Germinal center (tissue), 1 donor: ENCODE measurements at places on chromosomes 3 and 15.

DNA sequence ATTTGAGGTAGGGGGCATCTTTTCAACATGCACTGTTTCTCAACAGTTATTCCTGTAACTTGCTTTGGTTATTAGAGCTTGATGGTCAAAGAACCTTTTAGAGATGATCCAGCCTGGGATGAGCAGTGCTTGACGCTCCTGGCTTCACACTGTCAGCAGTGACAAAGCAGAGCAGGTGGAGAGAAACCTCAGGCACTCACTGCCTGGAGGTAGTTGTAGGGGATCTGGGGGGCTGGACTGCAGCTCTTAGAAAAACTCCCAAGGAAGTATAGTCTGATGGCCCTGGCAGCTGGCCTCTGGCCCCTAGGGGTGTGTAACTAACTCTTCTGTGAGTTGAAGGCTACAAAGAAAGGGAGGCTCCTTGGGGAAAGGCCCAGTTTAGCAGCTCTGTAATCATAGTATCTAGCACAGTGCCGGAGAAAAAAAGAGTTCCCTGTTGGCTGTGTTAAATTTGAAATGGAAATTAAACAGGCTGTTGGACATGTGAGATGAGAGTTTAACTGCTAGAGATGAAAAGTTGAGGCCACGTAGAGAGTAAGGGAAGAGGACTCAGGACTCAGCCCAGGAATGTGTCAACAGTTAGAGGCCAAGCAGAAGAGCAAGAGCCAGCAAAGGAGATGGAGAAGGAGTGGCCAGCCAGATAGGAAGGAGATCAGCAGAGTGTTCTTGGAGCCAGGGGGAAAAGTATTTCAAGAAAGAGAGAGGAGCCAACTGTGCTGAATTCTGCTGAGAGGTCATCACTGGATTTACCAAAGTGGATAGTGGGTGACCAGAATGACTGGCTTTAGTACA, 14.2 kb downstream of the OXNAD1 start:
- DNase-seq, result no peak

DNA sequence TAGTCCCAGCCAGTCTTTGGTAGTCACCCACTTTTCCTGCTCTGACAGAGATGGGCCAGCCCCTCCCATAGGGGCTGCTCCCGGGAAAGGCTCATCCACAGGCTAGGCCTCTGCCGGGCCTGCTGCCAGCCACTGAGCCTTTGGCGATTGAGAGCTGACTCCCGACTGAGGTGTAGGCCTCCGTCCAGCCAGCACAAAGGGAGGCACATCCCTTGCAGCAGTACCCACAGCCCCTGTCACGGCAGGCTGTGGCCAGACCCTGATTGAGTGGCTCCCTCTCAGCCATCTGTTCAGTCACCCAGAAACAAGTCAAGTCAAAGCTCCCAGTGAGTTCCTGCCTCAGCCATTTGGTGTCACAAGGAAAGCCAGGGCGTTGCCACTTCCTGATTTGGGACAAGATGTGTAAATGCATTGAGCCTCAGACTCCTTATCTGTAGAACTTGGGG, 6.2 kb upstream of the PAK6 start:
- no peak for DNase-seq

DNA sequence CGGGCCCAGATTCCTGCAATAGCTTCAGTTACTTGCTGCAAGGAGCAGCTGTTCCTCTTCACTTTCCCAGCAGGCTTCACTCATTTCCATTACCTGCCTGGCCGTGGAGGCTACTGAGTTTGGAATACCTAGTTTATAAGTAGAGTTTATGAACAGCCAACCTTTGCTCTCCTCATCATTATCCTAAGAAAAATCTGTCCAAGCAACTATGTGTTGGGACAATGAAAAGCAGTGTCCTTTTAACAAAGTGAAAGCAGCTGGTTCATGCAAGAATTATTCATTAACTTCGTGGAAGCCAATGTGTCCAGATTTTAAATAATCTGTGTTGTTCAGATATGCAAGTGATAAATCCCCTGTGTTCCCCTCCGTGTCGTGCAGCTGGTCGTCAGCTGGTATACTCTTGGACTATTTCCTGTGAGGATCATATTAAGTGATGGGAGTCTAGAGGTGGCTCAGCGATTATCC, 39.3 kb upstream of the SSR3 start:
- DNase-seq, result no peak

DNA sequence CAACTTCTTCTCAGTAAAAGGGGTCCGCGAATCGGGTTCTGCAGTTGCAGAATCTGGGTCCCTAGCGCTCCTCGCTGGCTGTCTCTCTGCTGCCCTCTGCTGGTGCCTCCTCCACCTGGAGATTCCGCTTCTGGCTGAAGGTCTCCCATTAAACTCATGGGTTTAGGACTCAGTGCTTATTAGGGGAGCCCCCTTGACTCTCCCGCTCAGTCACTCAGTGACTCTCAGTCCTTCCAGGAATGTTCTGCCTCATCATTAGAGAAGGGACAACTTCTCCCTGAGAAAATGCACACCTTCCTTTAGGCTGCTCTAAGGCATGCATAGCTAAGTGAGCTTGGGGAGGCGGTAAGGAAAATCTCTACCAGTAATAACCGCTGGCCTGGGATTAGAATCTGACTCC, 7.1 kb downstream of the CPN2 start:
- DNase-seq, result peak; percentile 85

DNA sequence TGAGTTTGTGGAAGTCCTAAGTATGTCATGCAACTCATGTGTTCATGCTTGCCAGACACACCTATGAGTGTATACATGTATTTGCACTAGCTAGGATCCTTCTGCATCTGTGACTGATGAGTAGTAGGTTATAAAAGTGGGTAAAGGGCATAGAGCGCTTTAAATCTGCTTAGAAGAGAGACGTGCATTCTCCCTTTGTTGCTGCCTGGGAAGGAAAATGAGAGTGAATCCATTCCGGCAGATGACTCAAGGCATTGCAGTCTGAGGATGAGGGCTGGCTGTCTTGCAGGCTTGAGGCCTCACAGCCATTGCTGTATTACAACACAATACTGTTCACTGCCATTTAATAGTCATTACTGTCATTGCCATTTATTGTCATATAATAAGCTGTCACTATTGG, 120.8 kb upstream of the UMPS start:
- no peak for DNase-seq

- DNase-seq, result no peak
These were observed 8.0 kb downstream of the FYCO1 start for GRCh38 chr3:45987368-45988291.

GRCh38 chr15:45734260-45734711, 99.5 kb downstream of the SQOR start:
- peak; percentile 76 for DNase-seq

- DNase-seq, result no peak
These were observed 466.6 kb downstream of the RAP2B start for GRCh38 chr3:153628591-153628990.

DNA sequence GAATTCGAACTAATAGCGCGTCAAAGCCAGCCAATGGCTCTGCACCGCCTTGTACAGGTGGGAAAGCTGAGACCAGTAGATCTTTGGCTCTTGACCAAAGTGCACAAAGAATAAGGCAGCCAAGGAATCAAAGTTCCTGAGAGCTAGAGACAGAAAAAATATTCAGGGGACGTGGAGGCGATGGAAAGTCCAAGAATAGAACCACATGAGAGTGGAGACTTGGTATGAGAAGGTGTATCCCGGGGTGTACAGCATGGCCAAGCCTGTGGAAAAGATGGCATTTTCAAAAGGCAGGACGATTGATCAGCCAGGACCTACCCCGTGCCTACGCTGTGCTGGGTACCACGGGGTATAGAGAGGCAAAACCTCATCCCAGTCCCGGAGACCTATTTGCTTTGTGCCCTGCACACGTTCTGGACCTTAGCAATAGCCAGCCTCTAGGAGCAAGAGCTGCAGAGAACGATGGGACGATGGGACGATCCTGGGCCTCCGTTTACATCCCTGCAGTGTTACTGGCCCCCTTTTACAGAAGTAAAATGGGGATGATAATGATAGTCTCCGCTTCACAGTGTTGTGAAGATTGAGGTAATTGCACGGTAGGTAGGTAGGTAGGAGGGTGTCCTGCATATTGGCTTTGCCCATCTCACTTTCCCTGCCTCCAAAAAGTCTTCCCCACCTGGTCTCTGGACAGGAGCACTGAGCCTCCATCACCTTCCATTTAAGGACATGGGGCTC, 583 bp upstream of the RBSN start:
- DNase-seq, result no peak

GRCh38 chr3:15011174-15011573, 53.9 kb downstream of the MRPS25 start:
- no peak for DNase-seq

GRCh38 chr3:12351145-12351544, 62.3 kb downstream of the PPARG start:
- no peak for DNase-seq

DNA sequence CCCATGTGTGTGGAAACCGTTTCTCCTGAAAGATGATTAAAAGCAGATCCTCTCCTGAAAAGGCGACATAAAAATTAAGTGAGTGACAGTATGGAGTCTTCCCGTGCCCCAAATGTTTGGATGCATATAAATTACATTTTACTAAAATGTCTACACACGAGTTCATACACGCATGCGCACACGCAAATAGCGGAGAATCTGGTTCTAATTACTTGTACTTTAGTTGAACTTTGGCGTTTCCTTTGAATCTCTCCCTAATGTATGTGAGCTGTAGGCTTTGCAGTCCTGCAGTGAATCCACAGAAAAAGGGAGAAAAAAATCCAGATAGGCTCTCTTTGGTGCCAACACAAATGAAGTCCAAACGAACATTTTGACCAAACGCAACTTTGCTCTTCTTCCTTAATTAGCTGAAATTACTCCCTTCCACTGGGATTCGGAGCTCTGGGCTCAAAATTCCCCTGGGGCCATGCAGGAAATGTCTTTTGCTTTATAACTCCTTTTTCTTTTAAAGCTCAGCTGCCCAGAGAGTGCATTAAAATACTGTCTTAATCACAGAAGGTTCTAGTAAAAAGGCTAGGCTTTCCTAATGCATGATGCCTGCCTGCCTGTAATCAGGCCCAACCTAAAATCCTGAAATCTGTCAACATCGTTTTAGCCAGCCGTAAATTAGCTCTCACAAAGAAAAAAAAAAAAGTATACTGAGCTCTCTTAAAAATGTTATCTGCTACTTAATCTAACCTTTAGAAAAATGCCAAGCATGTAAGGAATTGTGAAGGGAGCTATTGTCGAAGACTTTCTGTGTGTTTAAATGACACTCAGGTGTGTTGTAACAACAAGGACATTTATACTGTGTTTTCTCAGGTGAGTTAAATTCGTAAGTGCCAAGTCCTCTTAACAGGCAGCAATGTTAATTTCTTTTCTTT, 26.2 kb downstream of the RARB start:
- DNase-seq, result no peak

DNA sequence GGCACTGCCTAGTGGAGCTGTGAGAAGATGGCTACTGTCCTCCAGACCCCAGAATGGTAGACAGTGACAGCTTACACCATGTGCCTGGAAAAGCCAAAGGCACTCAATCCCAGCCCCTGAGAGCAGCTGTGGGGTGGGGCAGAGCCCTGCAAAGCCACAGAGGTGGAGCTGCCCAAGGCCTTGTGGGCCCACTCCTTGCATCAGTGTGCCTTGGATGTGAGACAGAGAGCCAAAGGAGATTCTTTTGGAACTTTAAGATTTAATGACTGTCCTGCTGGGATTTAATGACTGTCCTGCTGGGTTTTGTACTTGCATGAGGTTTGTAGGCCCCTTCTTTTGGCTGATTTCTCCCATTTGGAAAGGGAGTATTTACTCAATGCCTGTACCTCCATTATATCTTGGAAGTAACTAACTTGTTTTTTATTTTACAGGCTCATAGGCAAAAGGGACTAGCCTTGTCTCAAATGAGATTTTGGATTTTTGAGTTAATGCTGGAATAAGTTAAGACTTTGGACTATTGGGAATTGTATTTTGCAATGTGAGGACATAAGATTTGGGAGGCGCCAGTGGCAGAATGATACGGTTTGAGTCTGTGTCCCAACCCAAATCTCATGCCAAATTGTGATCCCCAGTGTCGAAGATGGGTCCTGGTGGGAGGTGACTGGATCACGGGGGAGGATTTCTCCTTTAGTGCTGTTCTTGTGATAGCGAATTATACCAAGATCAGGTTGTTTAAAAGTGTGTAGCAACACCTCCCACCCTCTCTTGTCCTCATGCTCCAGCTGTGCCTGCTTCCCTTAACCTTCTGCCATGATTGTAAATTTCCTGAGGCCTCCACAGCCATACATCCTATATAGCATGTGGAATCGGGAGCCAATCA, 80.4 kb downstream of the MYO5A start:
- no peak for DNase-seq

DNA sequence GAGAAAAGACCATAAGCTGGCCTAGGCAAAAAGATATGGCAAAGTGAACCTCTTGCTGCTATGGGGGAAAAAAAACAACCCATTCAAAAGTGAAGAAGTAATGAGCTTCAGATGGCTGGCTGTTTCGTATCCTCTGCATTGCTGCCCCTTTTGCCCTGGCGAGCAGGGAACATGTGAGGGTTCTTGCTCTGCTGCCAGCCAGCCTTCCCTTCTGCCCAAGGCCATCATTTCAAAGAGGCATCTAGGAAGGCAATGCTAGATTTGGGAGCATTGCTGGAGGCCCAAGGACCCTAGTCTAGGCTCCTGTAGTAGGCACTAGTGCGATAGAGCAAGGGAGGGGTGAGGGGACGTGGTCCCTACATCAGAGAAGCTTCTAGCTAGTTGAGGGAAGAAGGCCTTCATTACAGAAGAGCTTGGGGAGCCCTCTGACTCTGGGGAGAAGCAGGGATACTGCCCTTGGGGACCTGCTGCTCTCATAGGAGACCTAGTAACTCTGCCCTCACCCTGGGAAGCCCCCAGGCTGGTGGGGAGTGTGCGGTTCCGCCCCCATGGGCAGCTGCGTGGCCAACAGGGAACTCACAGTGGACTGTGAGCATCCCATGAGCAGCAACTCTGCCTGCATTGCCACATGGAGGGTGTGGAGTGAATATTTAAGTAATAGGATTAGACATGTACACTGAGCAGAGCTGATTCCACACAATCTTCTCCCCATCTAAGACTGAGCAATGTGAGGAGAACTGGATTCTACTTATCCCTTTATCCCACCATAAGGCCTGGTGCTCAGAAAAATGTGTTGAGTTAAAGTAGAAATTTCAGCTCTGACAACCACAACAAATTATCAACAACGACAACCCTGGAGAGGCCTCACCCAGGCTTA, 21.3 kb downstream of the ITGA11 start:
- no peak for DNase-seq

DNA sequence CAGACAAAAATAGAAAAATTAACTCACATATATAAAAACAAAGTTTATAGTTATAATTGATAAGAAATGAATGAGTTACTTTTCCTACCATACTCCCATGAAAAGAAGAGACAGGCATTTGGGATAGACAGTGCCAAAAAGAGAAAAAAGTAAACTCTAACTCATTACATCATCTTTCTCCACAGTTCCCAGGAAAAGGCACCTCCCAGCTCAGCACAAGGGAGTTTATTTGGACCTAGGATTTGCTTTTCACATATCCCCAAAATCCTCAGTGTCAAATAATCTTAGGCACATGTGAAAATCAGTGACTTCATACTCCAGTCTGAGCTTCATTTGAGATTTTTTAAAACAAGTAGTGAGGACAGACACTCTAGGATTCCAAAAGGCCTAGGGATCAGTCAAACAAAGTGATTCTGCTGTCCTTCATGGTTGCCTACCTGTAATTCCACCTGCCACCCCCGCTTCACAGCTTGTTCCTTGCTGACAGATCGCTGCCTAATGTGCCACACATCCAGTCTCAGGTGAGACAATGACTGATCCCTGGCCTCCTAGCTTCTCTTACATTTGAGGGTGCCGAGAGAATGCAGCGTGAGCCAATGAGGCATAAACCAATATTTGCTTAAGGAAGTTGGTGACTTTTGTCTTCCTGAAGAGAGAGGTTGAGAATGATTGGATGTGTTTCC, 573.7 kb downstream of the TBL1XR1 start:
- DNase-seq, result no peak
